ENCODE measurements at places on chromosomes 6 and 20.

DNA sequence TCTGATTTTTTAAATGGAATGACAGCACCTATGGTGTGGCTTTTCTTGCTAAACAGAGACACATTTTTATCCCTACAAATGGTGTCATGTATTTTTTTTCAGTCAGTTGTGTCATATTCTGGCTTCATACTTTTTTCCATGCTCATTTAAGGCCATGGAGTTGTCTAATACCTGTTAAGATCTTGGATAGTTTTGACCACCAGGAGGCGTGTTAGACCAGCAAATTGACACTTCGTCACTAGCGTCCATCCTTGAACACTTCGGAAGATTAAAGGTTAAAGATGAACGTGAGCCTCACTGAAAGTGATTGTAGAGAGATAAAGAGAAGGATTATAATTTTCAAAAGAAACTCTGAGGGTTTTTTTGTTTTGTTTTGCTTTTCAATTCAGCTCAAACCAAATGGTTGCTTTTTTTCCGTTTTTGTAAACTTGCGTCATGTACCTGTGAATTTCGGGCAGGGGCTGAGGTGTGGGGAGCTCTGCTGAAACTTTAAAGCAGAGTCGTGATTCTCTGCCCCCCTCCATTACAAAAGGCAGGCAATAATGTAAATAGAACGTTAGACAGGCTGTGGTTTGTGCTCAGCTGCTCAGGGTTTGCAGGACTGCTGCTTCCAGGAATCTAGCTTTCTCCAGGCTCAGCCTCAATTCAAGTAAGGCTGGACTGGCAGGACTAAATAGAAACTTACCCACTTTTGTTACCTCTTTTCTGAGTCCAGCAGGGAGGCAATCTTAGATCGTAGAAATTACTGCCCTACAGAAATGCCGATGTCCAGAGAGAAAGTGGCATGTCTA is 245.1 kb downstream of the FOXA2 start:
- peak; percentile 71 for DNase-seq

GRCh38 chr6:156890627-156891314 is 113.6 kb downstream of the ARID1B start:
- no peak for DNase-seq

DNA sequence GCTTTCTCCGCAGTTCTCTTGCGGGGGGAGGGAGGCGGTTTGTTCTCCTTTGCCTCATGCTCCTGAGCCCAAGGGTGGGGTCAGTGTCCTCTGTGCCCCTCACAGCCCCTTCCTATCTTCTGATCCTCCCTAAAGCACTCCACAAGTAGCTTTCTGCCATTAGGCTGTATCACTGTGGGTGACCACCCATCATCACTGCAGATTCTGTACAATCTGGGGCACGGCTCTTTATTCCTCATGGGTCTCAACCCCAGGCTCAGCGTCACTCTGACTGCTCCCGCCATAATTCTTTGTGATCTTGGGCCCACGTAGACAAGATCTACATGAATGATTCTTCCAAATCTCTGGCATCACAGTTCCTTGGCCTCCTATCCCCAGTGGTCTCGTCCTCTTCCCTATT is 10.5 kb downstream of the NCR2 start:
- DNase-seq = no peak

GRCh38 chr6:16727996-16728395 is 33.3 kb downstream of the ATXN1 start:
- no peak for DNase-seq

DNA sequence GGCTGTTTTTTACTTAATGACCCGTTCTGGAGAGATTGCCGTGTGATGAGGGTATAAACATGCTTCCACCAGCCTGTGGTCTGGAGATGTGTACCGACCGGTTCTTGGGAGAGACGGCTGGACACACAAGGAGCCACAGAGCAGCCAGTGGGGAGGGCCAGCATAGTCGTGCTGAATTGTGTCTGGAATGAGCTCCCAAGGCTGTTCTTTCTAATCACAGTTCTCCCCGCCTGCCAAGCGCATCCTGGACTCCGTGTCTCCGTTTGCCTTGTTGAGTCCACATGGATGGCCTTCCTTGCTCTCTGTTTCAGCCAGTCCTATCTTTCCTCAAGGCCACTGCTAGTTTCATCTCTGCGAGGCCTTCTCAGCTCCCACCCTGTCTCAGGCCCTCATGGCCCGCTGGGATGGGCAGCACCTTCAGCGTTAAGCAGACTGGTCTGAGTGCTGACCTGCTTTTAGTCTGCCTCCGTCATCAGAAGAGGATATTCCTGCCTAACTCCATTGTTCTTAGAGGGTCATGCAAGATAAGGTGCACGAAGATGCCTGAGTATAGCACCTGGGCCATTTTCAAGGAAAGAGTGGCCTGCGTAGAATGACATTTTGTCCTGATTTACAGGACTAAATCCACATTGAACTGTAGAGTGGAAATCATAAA is 20.6 kb downstream of the MANBAL start:
- no peak for DNase-seq

DNA sequence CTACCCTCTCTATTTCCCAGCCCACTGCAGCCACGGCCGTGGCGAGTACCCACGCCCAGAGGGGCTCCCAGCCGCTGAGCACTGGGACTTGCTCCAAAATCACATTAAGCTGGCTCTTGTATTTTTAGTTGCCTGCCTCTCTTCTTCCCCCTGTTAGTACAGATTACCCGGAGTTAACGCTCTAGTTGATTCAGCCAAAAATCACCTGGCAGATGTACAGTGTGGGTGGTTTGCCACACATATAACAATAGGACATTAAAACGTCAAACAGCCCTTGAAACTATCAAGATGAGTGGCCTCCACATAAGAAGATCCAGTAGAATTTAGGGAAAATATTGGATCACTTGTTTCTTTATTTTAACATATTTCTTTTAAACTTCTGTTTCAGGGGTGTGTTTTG is 268.8 kb upstream of the PRDM1 start:
- peak; percentile 36 for DNase-seq

DNA sequence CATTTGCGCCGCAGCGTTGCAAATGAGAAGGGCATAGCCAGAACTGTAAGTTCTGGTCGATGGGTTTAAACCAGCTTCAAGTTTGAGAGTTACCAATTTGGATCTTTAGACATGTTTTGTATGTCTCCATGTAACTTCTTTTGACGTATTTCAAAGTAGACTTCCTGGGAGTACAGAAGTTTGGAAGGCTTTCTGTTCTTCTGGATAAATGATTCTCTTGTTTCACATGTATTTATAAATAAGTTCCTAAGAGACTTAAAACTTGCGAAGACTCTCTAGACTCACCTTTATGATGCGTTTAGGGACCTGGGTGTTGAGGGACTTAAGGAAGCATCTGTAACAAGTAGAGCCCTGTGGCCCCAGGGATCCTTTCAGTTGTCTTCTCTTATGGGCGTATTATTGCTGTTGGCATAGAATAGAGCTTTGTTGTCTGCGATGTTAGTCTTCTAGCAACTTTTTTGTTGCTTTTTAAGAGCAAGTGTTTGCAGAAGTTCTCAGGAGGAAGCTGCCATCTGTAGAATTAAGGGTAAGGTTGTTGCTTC is 1.3 kb downstream of the CDYL start:
- peak; percentile 49 for DNase-seq

- DNase-seq = peak; percentile 31
These were observed 76.4 kb downstream of the EYA2 start for GRCh38 chr20:46970937-46971630.

DNA sequence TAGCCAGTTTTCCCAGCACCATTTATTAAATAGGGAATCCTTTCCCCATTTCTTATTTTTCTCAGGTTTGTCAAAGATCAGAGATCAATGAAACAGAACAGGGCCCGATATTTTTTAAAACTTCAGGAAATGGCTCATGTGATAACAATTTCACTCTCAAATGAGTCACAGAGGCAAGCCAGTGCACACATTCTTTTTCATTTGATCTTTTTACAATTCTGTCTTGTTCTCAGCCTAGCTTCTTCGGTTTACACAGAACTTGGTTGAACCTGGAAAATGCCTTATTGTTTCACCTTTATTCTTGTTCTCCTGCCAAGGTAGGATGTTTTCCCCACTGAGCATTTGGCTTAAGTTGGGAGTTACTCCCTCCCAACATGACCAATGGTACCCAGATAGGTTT is 258.9 kb downstream of the COL12A1 start:
- no peak for DNase-seq

- DNase-seq = no peak
These were observed 11.6 kb downstream of the PDCD2 start for GRCh38 chr6:170572704-170573466.

DNA sequence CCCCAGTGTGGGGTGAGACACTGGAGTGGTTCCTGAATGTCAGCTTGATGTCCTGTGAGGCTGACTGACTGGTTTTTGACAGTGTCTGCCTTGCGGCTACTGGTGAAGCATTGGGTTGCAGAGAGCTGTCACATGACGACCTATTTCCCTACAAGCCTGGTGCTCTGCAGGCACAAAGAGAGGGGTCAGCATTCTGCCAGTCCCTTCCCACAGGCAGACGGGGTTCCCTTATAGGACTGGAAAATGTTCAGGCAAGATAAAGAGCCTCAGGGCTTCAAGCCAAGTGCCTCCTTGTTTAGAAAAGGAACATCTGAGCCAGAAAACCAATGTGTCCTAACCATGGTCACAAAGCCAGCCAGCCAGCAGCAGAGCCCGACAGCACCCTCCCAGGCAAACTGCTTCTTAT is 11.0 kb downstream of the LY86 start:
- DNase-seq = no peak

DNA sequence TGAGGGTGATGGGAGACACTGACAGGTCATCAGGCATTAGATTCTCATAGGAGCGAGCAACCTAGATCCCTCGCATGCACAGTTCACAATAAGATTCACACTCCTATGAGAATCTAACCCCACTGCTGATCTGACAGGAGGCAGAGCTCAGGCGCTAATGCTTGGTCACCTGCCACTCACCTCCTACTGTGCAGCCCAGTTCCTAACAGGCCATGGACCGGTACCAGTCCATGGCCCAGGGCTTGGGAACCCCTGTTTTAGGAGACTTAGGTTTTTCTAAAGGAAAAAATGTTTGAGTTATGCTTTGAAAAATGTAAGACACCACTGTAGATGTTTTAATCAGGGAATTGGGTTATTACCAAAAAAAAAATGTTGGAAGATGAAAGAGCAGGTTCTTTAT is 6.7 kb downstream of the HLA-E start:
- no peak for DNase-seq

DNA sequence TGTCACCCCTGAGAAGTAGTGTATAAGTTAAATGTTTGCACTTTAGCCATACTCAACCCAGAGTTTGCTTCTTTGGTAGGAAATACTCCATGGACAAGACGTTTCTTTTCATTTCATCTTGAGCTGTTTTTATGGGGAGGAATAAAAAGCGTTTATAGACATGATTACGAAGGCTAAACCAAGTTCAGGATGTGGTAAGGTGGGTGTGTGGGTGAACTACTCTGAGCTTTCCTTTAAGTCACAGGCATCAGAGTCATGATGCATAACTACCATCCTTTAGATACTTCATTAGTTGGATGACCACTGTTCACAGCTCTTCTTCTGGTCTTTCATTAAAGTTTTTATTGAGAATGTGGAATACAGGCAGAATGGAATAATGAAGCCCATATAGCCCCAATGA is 48.9 kb downstream of the EBF4 start:
- DNase-seq = no peak

DNA sequence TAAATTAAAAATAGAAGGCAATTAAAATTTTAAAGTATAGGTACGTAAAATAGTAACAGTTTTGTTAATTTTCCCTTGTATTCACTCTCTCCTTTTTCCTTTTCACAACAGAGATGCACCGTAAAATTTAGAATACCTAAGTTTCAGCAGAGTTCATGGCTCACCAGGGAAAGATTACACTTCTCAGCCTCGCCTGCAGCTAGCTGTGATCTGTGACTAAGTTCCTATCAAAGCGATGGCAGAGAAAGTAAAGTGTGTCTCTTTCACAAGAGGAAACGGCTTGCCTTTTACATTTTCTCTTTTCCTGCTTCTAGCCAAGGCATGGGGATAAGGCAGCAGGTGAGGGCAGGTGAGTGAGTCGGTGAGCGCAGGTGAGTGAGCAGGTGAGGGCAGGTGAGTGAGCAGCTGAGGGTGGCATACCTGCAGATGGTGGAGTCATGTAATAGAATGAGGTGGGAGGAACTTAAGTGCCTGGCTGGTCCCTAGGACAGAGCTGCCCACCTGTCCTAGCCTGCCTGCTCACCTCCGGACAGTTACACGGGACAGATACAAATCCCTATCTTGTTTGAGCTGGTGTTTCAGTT is 30.9 kb downstream of the ZFP64 start:
- no peak for DNase-seq

DNA sequence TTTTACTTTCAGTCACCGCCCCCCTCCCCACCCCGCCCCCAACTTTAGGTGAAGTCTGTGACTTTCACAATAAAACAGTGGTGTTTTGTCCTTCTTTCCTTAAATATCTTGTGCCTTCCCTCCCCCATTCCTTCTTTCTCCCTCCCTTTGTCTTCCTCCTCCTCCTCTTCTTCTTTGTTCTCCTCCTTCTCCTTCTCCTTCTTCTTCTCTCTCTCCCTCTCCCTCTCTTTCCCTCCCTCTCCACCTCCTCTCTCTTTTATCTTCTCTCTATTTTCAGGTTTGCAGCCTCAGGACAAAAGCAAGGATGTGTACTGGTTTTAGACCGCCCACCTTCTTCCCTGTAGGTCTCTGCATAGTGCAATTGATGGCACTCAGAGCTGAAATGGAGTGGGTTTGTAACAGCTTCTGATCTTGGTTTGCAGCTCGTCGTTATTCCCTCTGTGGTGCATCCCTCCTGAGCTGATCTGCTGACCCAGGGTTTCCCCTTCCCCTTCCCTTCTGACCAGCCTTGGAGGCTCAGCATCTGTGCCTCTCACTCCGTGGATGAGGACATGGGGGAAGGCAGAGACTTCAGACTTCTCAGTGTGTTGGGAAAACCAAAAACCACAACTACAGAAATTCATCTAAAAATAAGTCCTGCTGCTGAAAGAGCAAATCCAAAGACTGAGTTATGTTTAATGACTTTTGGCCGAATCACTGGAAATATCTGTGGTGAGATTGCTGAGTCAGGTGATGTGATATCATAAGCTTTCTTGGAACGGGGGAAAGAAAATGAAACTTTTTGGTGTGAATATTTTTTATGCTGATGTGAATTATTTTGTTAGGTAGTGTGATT is 6.9 kb downstream of the VGLL2 start:
- no peak for DNase-seq

- DNase-seq = no peak
These were observed 73.0 kb upstream of the KCNG1 start for GRCh38 chr20:51095633-51096521.

DNA sequence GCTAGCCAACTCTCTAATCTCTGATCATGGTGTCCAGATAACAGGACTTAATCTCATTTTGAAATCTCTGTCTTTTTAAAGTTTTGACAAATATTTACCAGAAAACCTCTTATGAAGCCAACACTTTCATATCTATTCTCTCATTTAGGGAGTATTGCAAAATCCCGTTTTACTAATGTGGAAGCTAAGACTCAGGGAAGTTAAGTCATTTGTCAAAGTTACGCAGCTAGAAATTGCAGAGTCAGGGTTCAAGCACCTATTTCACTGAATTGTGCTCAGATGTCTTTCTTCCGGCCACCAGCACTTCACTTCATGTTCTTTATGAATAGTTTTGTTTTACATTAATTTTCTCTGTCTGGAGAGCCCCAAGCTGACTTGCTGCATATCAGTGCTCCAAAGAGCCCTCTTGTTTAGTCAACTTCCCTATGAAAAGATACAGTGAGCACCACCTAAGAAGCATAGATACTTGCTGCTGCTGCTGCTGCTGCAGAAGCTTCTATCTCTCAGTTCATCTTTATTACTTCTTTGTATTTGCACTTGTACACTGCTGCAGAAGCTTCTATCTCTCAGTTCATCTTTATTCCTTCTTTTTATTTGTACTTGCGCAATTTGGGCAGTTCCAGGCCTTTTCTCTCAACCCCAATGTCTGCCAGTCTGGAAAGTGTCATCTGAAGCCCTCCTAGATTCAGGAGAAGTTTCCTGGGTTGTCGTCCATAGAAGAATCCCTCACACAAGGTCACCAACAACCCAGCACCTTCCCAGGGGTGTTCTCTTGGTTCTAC is 329.7 kb downstream of the MAFB start:
- DNase-seq = no peak
